Stimulated activated CD8-positive, alpha-beta memory T cell treated with anti-CD3 and anti-CD28 coated beads, Interleukin-4, amount 100 ng/mL, for 1 hour (primary cell): ENCODE measurements at places on chromosomes 3 and 15.

DNA sequence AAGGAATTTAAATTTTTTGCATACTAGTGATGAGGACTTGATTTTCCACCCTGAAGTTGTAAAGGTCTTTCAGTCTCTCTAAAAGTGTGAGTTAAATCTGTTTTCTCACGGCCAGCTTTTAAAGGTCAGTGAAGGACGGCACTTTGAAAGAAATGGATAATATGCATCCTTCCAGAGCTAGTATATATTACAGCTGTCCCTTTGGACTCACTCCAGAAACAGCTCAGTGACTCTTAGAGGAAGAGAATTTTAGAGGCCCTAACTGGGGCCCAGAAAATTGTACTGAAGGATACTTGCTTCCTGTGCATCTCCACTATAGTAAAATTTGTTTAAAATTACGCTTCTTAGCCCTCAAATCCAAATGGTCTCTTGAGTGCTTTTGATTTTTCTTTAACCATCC lies 41.6 kb downstream of the PIK3CA start:
- DNase-seq = no peak

DNA sequence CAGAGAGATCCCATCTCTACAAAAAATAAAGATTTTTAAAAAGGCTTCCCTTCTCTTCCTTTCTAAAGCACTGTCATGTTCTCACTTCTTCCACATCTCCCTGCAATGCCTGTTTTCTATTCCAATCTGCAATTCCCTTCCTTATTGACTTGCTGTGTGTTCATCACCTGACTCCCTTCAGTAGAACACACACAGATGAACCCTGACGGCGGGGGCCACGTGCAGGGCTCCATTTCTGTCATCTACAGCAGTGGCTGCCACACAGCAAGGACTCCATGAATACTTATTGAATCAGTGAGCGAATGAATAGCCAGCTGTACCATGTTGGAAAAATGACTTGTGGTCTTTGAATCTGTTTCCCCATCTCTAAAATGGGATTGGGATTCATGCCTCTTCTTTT lies 26.1 kb downstream of the BHLHE40 start:
- no peak for DNase-seq

- DNase-seq = no peak
Observed at GRCh38 chr15:66875588-66876420, 173.8 kb downstream of the SMAD6 start.

GRCh38 chr15:64455961-64456371 lies 4.4 kb upstream of the ZNF609 start:
- DNase-seq = no peak

DNA sequence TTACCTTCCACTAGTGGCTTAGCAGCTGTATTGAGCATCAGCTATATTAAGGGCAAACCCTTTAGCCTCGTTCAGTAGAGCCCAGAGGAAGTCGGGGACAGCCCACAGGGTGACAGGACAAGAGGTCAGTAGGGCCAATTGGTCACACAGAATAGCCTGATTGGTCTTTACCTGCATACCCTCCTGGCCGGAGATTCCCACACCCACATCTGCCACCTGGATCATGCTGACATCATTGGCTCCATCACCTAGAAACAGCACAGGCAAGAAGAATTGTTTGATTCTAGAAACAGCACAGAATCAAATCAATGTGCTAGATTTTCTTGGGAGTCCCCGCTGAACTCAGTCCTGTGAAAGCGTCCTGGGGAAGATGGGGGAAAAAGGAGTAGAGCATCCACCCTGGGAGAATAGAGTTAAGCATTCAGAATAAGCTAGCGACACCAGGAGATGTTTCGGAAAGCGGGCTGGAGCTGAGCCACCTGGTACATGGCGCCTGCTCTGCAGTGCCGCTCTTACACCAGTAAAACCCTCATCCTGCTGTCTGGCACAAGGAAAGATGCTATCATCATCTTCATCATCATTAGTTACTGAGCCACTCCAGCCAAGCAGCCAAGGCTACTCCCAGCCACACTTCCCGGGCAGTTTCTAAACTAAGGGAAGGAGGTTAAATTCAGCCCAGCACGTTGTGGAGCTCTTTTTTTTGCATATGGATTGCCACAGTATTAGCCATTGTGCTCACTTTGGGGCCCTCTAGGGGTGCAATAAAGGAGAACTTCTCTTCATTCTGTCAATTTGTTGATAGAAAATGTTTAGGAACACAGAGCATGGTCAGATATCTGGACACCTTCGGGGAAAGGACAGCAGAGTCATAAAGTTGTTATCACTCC lies 171.3 kb downstream of the ATP10A start:
- DNase-seq = no peak

DNA sequence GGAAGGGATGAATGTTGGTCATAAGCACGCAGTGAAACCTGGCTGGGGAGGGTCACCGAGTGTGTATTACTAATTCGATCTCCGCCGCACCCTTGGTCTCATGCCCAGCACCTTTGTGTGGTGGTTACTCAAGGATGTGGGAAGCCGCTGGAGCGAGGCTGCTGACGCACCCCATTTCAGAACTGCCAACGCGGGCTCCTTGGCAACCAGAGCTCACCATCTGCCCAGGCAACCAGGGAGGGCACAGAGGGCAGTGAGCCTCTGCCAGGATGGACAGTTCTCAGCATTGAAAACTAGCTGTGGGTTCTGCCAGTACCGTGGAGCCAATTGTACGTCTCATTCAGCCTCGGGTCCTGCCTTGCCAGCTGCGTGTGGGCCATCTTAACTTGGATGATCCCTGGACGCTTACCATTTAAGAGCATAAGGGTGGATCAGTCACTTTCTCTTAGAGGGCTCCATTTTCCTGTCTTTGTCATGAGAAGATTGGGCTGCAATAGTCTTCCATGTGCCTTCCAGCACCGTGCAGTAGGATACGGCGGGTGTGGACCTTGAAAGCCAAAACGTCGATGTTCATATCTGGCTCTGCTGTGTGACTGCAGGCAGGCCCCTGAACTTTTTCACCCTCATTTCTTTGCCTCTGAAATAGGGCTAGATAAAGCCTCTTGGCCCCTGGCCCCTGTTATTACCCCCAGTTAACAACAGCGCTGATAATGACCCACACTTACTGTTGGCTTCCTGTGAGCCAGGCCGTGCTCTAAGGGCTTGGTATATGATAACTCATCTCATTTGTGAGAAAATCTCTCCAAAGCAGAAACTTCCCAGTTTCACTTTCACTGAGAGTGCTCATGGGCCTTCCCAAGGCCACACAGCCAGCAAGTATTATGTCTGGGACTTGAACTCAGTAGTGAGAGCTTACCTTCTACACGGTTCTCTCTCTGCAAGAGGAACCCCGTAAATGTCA lies 238.8 kb downstream of the OPA1 start:
- DNase-seq = no peak

DNA sequence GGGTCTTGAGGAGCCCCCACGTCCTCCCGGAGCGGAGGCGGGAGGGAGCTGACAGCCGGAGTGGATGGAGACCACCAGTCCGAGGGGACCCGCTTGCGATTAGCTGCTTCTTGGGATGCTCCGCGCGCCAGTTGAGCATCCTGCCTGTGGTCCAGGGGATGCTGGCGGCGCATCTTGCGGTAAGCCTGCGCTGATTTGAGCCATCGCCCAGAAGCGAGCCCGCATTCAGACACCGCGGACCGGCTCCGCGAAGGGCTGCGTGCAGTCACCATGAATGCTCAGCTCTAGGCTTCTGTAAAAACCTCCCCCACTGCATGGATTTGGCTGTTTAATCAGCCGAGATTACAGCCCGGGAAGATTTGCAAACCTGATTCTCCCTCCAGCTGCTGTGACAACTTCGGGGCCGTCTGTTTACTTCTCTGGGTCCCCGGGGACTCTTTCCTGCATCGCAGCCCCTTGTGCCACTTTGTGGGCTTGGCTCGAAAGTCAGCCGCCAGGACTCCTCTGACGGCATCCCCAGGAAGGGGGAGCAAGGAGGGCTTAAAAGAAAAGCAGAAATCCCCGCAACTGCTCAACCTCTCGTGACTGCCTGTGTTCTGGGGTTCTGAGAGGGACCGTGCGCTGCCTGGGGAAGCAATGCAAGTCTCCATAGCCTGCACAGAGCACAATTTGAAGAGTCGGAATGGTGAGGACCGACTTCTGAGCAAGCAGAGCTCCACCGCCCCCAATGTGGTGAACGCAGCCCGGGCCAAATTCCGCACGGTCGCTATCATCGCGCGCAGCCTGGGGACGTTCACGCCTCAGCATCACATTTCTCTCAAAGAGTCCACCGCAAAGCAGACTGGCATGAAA lies 171.1 kb downstream of the KCNAB1 start:
- no peak for DNase-seq

DNA sequence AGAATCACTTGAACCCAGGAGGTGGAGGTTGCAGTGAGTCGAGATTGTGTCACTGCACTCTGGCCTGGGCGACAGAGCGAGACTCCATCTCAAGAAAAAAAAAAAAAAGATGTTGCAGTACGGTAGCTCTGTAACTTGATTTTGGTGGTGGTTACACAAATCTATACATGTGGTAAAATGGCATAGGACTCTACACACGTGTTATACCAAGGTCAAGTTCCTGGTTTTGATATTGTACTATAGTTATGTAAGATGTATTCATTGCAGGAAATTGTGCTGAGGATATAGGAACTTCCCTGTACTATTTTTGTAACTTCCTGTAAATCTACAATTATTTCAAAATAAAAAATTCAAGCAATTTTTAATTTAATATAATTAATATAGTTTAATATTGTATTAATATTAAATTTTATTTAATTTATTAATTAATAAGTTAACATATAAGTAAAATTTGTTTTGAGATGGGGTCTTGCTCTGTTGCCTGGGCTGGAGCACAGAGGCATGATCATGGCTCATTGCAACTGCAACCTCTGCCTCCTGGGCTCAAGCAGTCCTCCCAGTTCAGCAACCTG lies 9.9 kb downstream of the MYD88 start:
- no peak for DNase-seq
